Activated CD4-positive, alpha-beta T cell treated with anti-CD3 and anti-CD28 coated beads, Interleukin-2, amount 50 U/mL, for 4 hours (primary cell): ENCODE measurements at places on chromosomes 16 and 17.

DNA sequence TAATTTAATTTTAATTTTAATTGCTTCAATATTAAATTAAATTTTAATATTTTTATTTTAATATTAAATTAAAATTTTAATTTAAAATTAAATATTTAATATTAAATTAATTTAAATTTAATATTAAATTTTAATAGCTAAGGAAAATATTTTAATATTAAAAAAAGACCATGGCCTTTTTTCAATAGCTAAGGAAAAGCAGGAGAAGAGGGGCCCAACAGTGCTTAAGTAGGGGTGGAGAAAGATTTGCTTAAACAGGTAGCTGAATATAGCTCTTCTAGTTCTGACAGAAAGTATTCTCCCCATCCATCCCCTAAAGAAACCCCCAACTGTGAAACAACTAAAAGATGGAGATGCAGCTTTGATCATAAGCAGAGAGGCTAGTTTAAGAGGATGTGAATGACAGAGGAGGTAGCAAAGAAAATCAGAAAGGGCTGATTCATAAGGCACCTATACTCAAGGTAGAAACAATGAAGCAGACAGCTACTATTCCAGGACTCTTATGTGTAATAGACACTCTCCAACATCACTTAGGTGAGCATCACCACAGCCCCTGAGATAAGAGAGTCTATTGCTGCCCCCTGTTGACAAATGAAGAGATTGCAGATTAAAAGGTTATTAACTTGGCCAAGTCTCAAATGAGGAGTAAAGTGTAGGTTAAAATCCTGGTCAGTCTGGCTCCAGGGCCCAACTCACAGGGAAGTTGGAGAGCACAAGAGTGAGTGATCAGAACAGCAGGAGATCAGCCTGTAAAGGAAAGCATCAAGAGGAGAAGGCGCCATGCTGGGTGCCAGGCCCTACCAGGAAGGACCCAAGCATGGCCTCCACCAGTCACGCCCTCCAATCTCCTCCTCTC lies 7.8 kb upstream of the RNASEK start:
- DNase-seq, result no peak

DNA sequence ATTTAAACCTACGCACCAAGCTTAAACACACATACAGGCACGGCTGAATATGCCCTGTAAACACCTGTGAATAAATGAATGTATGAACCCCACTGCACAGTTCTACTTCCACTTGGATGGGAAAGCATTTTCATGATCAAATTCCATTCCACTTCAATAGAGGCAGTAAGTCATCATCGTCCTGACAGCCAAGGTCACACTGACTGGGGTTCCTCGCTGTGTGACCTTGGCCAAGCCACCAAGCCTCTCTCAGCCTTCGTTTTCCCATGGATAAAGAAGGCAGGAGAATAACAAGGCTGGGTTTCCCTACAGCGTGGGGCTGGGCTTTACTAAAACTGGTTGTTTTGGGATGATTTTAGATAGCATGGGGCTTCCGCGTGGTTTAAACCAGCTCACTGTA lies 82.8 kb downstream of the TBC1D16 start:
- DNase-seq, result no peak

GRCh38 chr17:48001197-48001596 lies 30.3 kb downstream of the CDK5RAP3 start:
- DNase-seq, result no peak

GRCh38 chr17:56358651-56359050 lies 205.4 kb downstream of the ANKFN1 start:
- DNase-seq, result no peak

GRCh38 chr16:3999479-4000325 lies 116.5 kb downstream of the ADCY9 start:
- no peak for DNase-seq

GRCh38 chr16:84740596-84741116 lies 40.9 kb downstream of the USP10 start:
- no peak for DNase-seq

DNA sequence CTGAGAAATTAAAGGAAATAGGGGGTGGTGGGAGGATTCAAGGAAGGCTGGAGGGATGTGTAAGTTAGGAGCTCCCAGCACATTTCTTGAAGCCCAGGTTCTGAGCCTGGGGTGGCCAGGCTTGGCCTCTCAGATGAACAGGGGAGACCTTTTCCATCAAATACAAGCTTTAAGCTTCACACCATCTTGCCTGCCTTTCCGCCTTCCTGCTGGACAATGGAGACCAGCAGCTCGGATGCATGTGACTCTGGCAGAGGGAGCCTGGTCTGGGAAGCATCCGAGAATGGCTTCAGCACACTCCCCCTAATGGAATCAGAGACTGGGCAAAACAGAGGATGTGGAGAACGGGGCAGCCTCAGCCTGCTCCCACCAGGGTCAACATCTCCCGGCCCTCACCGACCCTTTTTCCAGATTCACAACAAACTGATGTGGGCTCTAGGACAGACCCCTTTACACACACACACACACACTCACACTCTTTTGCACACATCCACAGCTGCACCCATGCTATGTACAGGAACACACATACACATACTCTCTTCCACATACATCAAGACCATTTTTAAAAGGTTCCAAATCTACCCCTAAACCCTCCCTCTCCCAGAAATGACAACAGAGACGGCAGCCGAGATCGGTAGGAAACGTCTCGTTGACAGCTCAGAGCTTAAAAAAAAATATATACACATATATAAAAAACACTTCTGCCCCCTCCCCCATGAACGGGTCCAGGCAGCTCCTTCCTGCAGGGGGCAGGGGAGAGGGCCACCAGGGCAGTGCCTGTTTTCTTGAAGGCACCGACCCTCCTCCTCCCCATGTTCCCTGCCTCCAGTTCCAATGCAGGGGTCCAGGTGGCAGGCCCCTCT lies 6.5 kb upstream of the ATXN7L3 start:
- no peak for DNase-seq

GRCh38 chr16:75114946-75115825 lies 1.4 kb downstream of the LDHD start:
- no peak for DNase-seq

GRCh38 chr17:48440669-48441068 lies 10.7 kb upstream of the SKAP1 start:
- DNase-seq, result no peak

- no peak for DNase-seq
Observed at GRCh38 chr17:55584055-55584685, 72.9 kb upstream of the SMIM36 start.

DNA sequence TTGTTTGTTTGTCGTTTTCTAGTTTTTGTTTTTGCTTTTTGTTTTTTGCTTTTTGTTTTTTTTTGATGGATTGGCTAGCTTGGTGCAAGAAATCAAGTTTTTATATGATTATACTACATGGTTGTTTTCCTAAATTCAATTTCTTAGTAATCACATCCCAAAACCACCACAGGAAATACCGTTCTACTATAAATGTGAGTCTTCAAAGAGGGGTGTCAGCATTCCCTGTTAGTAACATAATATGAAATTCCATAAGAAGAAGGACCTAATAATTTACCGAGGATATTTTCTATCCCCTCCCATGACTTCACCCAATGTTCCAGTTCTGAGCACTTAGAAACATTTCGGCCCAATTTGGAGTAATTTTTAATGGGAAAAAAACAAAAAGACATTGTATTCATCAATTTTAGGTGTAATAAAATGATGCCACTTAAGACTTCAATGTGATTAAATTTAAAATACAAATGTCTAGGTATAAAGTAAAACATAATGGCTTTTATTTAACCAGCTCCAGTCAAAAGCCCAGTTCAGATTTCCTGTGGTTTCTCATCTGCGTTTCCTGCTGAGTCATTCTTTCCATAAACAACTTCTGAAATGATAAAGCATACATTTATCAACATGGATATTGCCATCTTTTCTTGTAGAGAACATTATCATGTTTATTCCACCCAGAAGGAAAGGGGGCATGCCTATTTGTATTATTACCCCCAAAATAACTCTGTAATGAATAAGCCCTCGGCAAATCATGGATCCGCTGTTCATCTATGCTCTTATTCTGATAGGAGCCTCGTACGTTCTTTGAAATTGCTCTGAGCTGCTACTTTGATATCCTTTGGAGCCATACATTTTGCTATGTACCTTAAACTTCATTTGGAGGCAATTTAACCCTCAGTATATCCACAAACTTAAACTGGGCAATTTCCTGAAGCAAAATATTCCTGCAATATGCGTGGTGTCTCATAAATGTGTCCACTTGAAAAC lies 28.1 kb downstream of the HSBP1 start:
- DNase-seq, result no peak
